ENCODE measurements at places on chromosomes 3 and 15.

- peak; percentile 91 for DNase-seq
Measured at GRCh38 chr3:48663489-48664312, 1.0 kb upstream of the CELSR3 start.

DNA sequence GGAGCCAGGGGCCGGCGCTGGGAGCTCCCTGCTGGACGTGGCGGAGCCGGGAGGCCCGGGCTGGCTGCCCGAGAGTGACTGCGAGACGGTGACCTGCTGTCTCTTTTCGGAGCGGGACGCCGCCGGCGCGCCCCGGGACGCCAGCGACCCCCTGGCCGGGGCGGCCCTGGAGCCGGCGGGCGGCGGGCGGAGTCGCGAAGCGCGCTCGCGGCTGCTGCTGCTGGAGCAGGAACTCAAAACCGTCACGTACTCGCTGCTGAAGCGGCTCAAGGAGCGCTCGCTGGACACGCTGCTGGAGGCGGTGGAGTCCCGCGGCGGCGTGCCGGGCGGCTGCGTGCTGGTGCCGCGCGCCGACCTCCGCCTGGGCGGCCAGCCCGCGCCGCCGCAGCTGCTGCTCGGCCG lies 1.5 kb downstream of the SMAD6 start:
- DNase-seq: peak; percentile 28

GRCh38 chr3:50269460-50269859 lies 513 bp downstream of the SEMA3B start:
- no peak for DNase-seq

DNA sequence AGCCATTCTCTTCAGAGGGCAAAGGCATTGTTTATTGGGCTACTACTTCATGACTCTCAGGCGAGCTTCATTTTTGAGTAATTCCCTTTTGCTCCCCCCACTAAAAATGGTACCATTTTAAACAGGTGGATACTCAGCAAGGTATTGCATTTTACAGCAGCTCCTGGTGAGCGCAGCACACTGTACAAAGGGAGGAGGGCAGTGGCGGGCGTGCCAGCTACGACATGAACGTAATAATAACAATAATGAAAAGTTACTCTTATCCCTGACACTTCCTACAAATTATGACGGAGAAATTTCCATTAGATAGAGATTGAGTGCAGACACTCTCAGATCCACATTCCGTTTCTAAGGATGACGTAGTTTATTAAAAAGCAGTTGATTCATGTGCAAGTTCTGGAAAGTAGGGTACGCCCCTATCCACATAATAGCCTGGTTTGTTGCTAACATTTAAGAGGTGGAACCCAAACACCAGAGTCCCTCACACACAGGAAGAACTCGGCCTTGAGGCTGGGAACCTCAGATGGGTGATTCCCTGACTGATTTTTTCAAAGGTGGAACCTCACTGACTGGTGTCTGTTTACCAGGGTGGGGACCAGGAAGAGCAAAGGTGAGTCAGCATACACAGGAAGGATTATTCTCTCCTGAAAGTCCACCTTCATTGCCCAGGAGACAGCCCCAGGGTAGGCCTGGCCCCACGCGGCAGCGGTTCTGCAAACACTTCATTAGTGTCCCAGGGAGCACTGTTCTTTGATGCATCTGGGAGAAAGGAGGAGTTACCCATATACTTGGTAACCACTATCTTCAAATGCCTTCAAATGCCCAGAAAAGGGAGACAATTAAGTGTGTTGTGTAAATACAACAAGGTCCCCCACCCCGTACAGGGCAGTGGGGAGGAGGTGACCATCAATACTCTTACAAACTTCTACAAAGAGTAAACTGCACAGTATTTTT lies 69.9 kb downstream of the LDHAL6B start:
- DNase-seq: no peak

- no peak for DNase-seq
Measured at GRCh38 chr3:120350401-120350941, 1.3 kb upstream of the LRRC58 start.

DNA sequence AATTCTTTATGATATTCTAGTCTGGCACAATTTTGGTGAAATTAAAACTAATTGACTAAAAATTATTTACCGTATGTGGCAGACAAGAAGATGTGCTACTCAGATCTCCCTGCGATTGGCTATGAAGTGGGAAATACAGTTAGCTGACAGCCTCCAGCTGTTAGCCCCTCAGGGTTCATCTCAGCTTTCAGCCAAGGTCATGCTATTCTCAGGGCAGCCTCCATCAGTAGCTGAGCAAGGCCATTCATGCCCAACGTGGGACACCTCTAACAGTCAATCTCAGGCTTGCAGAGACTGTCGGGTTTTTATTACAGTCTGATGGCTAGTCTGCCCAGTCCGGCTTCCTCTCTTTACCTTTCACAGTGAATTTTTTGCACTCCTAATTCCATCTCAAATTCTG lies 6.7 kb downstream of the PARP9 start:
- no peak for DNase-seq

DNA sequence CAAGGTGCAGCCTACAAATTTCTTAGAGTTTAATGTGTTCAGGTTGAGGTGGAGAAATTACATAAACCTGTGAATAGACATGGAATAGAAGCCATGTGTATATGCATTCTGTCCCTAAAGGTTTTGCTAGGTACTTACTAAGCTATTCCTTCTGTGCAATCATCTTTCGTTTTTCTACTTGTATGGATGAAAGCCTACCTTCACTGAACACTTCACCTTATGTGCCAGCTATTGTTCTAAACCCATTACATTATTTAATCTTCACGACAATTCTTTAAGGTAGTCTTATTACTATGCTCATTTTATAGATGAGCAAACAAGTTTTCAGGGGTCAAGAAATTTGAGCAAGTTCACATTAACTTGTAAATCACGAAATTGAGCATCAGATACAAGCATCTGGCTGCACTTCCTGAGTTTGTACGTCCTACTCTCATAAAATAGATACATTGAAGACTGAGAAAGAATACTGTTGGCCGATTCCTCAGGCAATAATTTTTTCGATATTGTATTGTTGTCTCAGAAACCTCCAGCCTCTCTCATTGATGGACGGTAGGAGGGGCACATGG lies 635 bp upstream of the RCN2 start:
- DNase-seq: no peak

All from CD4-positive, alpha-beta T cell treated with Interleukin-1 beta for 1 hour (primary cell).